ENCODE measurements at places on chromosomes 2 and 18.
A peak's percentile ranks its signal among the peaks of the same experiment; 100 is the strongest.

- no peak for DNase-seq
These were observed 1084.7 kb upstream of the NXPH2 start for GRCh38 chr2:139864821-139865302.

DNA sequence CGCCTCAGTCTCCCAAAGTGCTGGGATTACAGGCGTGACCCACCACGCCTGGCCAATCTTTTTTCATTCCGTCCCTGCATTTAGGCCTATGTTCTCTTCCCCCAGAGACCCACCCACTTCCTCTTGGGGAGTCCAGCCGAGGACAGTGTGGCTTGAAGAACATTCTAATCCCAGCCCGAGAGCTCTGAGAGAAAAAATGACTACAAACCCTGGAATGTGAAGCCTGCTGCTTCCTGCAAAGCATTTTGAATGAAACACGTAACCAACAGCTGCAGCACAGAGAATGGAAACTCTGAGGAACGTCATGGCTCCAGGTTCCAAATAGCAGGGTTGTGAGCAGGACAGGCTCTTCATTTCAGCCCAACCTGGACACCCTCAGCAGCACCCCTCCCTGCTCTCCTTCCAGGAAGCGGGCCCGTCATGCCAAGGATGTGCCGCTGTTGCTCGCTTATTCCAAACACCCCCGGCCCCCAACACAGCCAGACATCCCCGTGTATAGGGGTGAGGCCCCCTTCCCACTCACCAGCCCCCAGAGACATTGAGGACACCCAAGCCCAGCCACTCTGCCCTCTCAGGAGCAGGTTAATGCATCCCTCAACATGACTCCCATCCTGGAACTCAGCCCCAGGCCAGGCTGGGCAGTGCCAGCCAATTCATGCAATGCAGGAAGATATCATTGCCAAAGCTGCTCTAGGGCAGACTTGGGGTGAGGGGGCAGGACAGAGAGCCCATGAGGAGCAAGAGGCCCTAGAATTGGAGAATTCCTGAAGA is 139.8 kb downstream of the ZFP36L2 start:
- no peak for DNase-seq

DNA sequence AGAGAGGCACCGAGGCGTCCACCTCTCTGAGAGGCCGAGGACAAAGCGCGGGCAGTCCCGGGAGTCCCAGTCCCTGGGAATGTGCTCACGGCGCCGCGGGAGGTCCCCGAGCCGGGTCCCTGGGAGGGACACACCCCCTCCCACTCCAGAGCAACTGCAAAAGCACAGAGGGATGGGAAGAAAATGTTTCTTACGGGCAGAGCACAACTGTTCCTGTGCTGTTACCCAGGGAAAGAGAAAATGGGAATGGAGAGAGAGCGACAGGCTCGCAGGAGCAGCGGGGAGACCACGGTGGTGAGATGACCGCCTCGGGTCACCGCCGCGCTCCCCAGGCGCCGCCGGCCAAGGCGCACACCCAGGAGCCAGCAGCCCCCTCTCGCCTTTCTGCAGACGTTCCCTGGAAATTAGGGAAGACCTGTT is 1.2 kb upstream of the BCL11A start:
- DNase-seq, result no peak

- DNase-seq, result no peak
These were observed 209.1 kb downstream of the RAD51AP2 start for GRCh38 chr2:17309181-17309580.

DNA sequence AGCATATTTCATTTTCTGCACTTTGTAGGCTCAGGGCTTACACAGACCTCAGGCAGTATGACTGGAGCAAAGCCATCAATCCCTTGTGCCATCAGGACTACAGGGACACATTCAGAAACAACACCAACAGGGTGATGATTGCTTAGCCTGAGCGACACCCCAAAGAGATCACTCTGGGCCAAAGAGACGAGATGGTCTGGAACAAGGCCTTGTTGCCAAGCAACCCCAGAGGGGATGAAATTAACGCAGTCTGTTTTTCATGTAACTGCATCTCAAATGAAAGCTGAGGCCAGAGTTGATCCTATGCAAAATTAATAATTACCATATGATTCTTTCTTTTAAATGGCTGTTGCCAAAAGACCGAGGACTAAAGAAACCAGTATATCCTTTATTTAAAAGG is 20.2 kb upstream of the B3GNT2 start:
- DNase-seq, result no peak

DNA sequence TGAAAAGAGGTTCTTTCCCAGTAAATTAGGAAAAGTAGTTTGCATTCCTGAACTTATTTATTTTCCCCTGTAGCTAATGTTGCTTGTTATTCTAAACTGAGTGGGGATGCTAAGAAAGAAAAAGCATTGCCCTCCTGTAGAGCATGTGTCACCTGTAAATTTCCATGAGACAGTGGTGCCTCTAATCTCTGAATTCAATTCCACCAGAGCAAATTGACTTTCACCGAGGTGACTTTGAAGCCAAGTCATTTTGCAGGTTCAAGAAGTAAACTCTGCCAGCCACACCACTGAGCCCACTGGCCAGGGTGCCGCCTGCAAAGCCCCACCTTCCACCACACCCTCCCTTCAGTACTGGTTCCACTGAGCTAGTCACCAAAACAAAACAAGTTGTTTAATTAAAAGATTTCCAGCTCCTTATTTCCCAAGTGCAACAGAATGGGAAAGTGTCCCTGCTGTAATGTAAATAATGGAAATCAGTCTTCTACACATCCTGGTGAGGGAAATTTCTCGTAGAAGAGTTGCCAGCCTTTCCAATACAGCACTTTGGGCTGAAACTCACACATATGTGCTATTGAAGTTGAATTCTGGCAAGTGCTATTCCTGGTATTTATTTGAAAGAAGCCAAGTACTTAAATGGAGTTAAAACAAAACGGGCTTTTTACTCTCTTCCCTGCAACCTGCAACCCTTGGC is 254.8 kb downstream of the RNF152 start:
- no peak for DNase-seq

DNA sequence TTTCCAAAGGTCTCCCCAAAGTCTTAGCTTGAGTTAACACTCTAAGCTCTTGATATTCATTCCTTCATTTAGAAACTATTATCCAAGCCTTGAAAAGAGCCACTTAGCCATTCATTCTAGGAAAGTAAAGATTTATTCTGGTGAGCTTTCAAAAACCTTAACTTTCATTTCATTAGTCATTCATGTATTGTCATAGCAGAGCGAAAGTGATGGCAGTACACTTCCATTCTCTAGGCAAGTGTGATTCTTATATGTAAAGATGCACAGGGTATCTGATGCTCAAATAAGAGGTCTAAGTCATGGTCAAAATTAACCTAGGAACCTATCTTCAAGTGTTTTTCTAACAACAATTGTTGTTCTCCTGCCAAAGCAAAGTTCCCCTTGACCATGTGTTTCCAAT is 553.0 kb upstream of the FANCL start:
- no peak for DNase-seq

- DNase-seq, result no peak
These were observed 94.9 kb downstream of the AGAP1 start for GRCh38 chr2:235588750-235589149.

DNA sequence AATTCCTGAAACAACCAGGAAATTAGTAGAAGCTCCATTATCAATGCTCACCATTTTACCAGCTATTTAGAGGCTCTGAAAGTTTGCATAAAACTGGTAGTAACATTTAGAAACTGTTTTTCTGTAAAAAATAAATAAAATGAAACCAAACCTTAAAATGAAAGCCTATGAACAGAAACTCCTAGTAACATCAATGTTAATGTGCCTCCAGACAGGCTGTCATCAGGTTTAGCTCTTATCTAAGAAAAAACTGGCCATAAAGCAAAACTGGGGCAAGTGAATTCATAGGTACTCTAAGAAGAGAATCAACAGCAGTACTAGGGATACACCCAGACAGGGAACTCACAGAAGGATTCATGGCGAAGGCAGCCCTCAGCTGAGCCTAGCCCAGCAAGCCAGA is 8.0 kb downstream of the E2F6 start:
- no peak for DNase-seq

- DNase-seq, result no peak
These were observed 317.6 kb downstream of the GALR1 start for GRCh38 chr18:77567205-77567604.

DNA sequence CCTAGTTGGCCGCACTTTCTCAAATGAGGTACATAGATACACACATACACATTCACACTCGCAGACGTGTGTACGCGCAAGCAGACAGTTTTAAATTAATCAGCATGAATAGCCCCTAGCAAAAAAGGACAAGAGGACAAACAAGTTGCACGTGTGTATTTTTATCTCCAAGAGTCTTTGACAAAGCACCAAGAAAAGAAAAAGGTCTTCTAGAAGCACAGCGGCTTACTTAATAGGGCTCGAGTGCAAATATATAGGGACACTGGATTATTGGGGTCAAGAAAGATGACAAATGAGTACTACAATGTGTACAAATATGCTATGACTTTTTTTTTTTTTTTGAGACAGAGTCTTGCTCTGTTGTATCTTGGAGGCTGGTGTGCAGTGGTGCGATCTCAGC is 1.7 kb upstream of the BCL2 start:
- DNase-seq, result no peak

DNA sequence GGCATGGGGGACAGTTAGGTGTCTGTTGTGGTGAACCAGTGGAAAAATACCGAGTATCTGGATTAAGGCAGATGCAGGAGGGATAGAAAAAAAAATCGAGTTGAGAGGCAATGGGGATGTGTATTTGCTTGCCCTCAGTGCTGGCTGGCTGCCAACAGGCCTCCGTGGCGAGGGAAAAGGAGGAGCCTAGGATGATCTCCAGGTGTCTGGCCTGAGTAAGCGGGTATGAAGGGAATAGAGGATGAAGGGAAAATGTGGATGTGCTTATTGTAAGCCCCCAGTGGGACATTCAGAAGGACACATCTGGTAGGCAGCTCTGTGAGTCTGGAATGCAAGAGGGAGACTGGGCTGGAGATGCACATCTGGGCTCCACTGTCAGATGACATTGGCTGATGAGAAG is 22.8 kb downstream of the KCNS3 start:
- DNase-seq, result no peak

DNA sequence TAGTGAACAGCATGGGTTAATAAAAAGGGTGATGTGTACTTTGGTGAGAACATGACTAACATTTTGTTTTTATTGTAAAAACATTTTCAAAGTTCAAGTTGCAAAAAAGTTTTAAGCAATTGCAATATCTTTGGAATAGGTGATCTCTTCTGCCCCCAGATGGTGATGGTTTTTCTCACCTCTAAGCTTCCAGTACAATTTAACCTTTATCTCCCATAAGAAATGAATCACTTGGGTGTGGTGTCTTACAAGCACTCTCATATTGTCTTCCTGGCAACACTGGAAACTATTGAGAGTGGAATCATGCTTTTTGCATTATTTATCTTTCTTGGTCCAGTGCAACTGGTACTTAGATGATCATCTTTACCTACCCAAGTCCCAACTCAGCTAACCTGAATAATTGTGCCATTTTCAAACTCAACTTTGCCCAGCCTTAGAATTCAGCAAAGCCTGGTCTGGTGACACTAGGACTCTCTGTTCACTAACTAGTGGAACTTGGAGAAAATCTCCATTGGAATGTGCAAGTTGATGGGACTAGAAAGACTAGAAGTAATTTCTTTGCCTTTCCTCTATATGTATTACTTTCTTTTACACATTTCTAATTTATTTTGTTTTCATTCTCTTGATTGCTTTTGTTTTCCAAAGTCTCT is 964.7 kb upstream of the ZEB2 start:
- DNase-seq, result peak; percentile 1

DNA sequence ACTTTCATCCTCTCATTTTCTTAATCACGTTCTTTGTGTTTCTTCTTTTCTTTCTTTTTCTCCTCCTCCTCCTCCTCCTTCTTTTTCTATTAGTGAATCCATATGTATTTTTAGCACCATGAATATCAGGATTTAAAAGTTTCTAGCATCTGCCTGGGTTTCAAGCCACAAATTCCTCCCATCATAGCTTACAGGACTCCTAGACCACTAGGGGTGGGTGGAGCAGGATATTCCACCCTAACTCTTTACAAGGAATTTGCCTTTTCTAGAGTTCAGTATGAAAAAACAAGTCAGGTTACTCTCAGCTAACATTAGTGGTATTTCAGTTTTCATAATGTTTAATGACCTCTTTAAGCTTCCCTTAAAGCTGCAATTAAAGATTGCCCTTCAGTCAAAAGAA is 19.1 kb upstream of the LRRTM1 start:
- DNase-seq, result no peak

GRCh38 chr2:18346344-18346743 is 214.1 kb downstream of the RDH14 start:
- DNase-seq, result no peak

GRCh38 chr2:3302751-3303582 is 74.7 kb downstream of the EIPR1 start:
- DNase-seq, result no peak

- no peak for DNase-seq
These were observed 92.0 kb upstream of the BOD1L2 start for GRCh38 chr18:57054891-57055290.

DNA sequence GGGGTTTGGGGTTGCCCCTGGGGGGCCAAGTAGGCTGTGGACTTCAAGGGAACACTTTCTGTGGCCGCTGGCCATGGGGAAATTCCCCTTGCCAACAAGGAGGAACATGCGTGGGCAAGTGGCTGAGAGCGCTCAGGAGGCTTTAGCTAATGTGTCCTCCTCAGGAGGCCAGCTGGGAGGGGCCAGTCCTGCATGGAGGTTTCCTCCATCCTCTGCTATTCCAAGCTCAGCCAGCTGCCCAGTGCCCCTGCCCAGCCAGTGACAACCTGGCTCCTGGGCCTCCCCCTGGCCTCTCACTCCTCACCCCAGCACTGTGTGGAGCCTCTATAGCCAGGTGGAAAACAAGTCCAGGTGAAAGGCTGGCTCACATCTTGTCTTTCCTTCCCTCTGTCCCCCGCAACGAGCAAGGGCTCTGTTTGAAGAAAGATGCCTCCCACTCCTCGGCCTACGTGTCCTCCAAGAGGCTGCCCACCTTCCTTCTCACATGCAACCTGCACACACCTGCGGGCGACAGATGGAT is 64.4 kb upstream of the DAPL1 start:
- no peak for DNase-seq

GRCh38 chr2:70958759-70959158 is 19.7 kb upstream of the ANKRD53 start:
- DNase-seq, result no peak

GRCh38 chr2:28764909-28765711 is 13.5 kb downstream of the PPP1CB start:
- no peak for DNase-seq

- DNase-seq, result no peak
These were observed 67.4 kb downstream of the DYM start for GRCh38 chr18:49393011-49393410.

DNA sequence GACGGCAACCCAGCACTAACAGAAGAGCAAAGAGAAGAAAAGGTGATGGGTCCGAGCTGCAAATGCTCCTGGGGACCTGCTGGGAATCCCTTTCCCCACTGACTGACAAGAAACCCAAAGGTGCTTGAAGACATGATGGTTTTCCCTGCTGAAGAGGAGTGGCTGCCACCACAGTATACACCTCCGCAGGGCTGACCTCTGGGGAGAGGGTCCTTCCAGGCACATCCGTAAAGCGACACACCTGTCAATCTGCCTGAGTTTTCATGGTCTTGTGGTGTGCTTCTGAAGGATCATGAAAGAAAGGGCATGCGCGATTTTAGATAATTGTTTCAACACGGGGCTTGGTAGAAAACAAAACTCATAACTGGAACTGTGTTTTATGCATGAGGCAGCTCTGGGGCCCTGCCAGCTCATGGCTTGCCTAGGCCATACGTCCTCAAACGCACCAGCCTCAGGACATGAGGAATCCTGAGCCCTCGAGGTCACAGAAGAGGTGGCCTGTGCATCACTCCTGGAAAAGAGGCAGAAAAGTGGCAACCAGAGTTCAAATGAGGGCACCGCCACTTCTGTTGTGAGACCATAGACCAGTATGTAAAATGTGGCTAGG is 51.8 kb downstream of the SERTAD2 start:
- DNase-seq, result no peak

GRCh38 chr2:109613081-109613921 is 465 bp downstream of the SEPTIN10 start:
- peak; percentile 46 for DNase-seq
